ENCODE measurements at places on chromosomes 2 and 18. TPM values are rescaled to one million over a fixed set of nuclear protein-coding genes. Genes with fewer than 3 reads are reported as not detected.

HES6 gene
- total RNA-seq, result 5.1 TPM

DNA sequence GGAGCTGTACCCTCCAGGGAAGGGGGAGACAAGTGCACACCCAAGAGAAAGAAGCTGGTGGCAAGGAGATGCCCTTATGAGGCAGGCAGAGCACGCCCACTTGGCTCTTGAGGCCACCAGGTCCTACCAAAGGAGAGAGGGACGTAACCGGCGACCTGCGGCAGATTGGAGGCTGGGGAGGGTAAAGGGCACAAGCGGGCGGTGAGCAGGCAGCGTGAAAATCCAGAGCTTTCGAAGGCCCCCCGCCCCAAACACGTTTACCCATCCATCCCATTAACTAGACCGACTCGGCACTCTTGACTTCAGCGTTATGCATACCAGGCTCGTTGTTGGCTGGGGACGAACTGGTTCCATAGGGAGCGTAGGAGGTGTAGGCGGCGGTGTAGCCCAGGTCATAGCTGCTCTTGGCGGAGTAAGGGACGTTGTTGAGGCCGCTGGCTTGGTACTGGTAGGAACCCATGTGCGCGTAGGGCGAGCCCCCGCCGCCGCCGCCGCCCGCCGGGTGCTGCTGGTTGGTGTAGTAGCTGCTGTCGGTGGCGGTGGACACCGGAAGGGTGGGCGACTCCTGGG is 794 bp downstream of the DLX2 start:
- DNase-seq, result no peak

PROKR1 gene
- not detected for total RNA-seq

DNA sequence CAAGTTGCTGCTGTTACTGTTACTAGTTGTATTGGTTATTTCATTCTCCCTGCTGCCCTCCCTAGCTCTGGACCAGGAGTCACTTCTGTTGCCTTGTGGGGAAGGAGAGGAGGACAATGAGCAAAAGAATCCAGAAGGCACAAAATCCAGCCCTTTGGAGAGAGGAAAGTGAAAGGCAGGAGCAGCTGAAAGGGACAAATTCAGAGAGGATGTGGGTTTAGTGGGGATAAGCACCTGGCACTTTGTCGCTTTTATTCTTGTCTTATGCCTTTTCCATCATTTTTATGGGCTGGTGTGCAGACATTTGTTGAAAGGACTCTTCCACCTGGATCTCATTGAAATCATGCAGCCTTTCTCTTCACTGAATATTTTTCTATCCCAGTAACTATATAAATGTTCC is 24.3 kb upstream of the LTBP1 start:
- DNase-seq, result no peak

GRCh38 chr2:64104933-64105332 is 39.3 kb downstream of the PELI1 start:
- DNase-seq, result no peak

- DNase-seq, result no peak
Observed at GRCh38 chr2:238129166-238130010, 9.1 kb upstream of the KLHL30 start.

GRCh38 chr18:78780719-78781600 is 198.7 kb upstream of the SALL3 start:
- no peak for DNase-seq

DNA sequence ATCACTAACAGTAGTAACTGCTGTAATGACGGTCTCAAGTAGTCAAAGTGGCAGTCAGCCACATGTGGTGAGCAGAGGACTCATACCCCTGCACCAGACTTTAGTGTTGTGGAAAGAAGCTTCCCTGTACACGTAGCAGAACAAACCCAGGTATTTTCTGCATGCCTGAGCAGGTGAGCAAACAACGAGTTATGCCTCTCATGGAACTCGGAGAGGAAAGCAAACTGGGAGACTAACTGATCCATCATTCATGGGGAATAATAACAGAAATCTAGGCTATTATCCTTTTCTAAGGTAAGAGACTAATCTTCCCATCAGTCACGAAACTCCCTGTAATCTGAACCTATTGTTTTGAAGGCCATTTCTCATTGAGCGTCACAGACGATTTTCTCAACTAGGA is 1495.2 kb upstream of the NXPH2 start:
- DNase-seq, result peak; percentile 5

GALR1 gene
- 0.11 TPM for total RNA-seq

EIPR1 gene
- 50.9 TPM for total RNA-seq

SLC14A1 gene
- 22.9 TPM for total RNA-seq

GRCh38 chr2:233409286-233409991 is 55.1 kb downstream of the DGKD start:
- no peak for DNase-seq

All from thyroid gland (tissue), 4 donors.